ENCODE measurements at places on chromosomes 4 and X.

GRCh38 chr4:105851196-105851595 lies 44.1 kb upstream of the NPNT start:
- DNase-seq = no peak

GRCh38 chr4:81714291-81714690 lies 242.6 kb upstream of the RASGEF1B start:
- no peak for DNase-seq

DNA sequence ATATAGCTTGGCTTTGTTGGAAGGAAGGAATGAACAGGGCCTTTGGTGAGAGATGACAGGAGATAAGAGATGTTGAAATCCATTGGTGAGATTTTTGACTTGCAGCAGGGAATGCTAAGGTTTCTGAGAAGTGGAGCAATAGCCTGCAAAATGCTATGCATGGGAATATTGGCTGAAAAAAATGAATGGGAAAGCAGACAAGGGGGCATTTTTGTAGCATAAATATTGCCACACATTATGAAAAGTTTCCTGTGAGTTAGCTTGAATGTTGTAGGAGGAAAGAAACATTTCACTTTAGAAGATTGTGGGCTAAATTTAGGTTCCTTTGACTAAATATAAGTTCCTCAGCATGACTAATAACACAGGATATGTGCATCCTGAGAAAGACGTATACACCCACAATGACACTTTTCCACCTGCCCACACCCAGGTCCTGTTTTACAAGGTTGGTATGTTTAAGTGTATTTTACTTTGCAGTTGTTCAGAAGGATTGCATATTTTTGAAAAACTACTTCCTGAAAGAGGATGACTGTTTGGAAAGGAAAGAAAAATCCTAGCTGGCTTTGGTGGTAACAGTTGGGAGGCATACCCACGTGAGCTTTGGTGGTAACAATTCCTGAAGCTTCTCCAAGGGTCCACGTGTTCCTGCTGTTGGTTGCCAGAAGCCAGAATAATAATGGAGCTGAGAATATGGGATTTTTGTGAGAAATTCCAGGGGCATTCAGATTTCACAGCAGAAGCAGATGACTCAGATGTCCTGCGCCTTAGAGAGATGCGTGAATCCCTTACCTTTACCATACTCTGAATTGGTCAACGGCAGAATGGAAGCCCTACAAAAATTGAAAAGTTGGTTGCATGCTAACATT lies 28.5 kb downstream of the PHEX start:
- DNase-seq = no peak

GRCh38 chr4:84821064-84821463 lies 145.4 kb downstream of the WDFY3 start:
- no peak for DNase-seq

GRCh38 chrX:133380711-133381619 lies 34.3 kb downstream of the GPC4 start:
- DNase-seq = no peak

GRCh38 chr4:155891058-155891457 lies 12.4 kb upstream of the TDO2 start:
- DNase-seq = no peak

GRCh38 chr4:108649863-108650211 lies 562 bp upstream of the OSTC start:
- no peak for DNase-seq

DNA sequence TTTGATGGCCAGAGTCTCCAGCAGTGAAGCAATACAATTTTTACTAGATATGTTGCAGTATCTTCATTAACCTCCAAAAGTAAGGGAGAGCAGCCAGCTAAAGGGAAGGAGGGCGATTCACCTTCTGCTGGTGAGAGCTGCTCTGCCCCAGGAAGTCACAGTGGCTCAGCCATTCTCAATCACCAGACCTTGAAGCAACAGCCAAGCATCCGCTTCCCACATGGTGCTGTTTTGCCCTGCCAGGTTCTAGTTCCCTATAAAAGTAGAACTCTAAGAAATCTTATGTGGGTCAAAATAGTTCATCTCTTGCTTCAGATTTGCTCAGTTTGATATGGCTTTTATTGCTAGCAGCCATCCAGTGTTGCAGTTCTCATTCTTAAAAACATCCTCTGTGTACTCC lies 166.8 kb downstream of the STIM2 start:
- no peak for DNase-seq

- DNase-seq = no peak
Measured at GRCh38 chrX:68365341-68365740, 68.0 kb downstream of the OPHN1 start.

GRCh38 chr4:103289186-103289585 lies 91.0 kb upstream of the CENPE start:
- no peak for DNase-seq

GRCh38 chr4:176850436-176850835 lies 57.7 kb upstream of the VEGFC start:
- DNase-seq = no peak

DNA sequence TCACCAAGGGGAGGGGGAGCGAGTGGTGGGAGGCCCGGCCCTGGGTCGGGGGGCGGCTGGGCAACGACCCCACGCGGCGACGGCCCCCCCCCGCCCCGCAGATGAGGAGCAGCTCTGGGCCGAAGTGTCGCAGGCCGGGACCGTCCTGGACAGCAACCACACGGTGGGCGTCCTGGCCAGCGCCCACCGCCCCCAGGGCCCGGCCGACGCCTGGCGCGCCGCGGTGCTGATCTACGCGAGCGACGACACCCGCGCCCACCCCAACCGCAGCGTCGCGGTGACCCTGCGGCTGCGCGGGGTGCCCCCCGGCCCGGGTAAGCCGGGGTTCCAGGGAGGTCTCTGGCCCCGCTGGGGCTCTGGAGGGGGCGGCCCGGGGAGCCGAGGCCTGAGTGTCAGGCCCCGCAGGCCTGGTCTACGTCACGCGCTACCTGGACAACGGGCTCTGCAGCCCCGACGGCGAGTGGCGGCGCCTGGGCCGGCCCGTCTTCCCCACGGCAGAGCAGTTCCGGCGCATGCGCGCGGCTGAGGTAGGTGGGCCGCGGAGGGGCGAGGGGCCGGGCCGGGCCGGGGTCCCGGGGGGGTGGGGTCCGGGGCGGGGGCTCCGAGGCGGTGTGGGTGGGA lies 8.7 kb upstream of the FGFRL1 start:
- DNase-seq = no peak

- no peak for DNase-seq
Measured at GRCh38 chrX:96112689-96113088, 572.0 kb upstream of the DIAPH2 start.

Measured in thyroid gland (tissue), 4 donors.